Effector memory CD4-positive, alpha-beta T cell (primary cell): ENCODE measurements at places on chromosomes 7 and 10.

- DNase-seq, result no peak
- H3K27me3 ChIP-seq, result no peaks in the 10 kb centered on the region
- no peaks in the 10 kb centered on the region for H3K4me1 ChIP-seq
- H3K27ac ChIP-seq, result no peak overlapping the region
Observed at GRCh38 chr7:101545441-101546190, 83.5 kb downstream of the MYL10 start.

DNA sequence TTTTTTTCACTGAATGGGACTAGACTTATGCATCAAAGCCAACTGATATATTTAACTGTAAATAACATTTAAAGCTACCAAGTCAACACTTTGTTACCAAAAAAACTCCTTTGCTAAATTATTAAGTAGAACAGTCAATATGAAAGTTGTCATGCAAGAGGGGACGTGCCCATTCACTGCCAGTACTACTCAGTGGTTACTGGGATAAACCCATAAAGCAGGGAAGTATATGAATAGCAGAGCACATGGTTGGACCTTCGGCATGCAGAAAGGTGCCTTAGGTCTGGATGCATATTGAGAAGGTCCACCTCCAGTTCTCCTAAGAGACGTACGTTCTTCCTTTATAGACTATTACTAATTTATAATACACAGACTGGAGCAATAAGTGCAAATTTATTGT is 120.1 kb downstream of the SVOPL start:
- H3K36me3 ChIP-seq, result peaks cover 42% of the 10 kb centered on the region
- H3K4me1 ChIP-seq, result no peaks in the 10 kb centered on the region
- H3K27me3 ChIP-seq, result no peaks in the 10 kb centered on the region
- no peak overlapping the region for H3K4me3 ChIP-seq
- no peak overlapping the region for H3K27ac ChIP-seq

DNA sequence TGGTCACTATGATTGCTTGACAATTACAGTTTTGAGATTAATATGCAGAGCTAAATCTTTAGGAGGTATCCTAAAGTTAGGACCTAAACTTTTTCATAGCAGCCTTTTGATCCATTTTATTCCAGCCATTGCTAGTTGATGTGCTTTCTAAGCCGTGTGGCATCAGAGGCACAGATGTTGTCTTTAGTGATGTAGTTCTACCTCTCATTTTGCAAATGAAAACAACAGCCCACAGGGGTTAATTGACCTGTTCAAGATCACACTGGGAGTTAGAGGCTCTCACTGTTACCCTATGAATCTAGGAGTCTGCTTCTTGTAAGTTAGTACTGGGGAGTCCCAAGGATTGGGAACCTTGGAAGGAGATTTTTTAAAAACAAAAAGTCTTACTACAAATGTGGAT is 10.6 kb downstream of the AUTS2 start:
- no peak overlapping the region for H3K27ac ChIP-seq
- no peaks in the 10 kb centered on the region for H3K36me3 ChIP-seq
- no peak overlapping the region for H3K4me3 ChIP-seq
- no peak for DNase-seq
- no peaks in the 10 kb centered on the region for H3K27me3 ChIP-seq
- H3K4me1 ChIP-seq, result no peaks in the 10 kb centered on the region

- H3K4me1 ChIP-seq, result peaks cover 12% of the 10 kb centered on the region
- H3K27ac ChIP-seq, result no peak overlapping the region
- H3K4me3 ChIP-seq, result peak overlapping the region; percentile 28
- no peak for DNase-seq
Observed at GRCh38 chr7:28955356-28955717, 2.8 kb downstream of the TRIL start.

DNA sequence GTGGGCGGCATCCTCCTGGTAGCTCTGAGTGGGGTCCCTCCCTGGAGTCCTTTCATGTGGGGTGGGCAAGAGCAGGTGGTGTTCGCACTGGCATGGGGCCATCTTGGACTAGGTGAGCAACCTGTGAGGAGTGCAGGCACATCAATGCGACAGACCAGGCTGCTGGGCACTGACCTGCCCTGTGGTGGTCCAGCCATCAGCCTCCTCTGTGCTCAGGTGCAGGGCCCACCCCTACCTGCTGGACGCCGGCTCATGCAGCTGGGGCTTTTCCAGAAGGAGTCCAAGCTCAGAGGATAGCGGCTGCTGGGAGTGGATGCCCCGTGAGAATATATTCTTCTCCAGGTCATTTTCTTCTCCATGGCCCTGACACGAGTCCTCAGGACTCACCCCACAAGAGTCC is 424.4 kb downstream of the GLRX3 start:
- no peaks in the 10 kb centered on the region for H3K27me3 ChIP-seq
- H3K4me1 ChIP-seq, result no peaks in the 10 kb centered on the region
- H3K27ac ChIP-seq, result no peak overlapping the region
- DNase-seq, result no peak
- no peaks in the 10 kb centered on the region for H3K36me3 ChIP-seq

DNA sequence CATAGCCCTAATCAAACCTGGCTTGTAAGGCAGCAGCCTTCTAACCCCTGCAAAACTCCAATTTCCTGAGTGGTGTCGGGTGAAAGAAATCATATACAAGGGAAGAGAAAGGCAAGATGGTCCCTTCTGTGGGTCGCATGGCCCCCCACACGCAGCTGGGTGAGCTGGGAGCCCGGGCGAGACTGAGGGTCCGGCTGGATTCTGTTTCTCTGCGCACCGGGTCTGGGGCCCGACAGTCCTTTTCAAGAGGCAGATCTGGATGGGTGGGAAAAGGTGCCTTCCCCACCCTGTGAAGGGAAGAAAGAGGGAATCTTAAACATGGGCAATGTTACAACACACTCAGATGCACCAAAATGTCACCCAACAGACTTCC is 18.5 kb downstream of the WDR86 start:
- H3K27me3 ChIP-seq, result no peaks in the 10 kb centered on the region
- no peaks in the 10 kb centered on the region for H3K4me1 ChIP-seq
- H3K36me3 ChIP-seq, result no peaks in the 10 kb centered on the region
- no peak overlapping the region for H3K27ac ChIP-seq
- H3K4me3 ChIP-seq, result no peak overlapping the region
- no peak for DNase-seq

DNA sequence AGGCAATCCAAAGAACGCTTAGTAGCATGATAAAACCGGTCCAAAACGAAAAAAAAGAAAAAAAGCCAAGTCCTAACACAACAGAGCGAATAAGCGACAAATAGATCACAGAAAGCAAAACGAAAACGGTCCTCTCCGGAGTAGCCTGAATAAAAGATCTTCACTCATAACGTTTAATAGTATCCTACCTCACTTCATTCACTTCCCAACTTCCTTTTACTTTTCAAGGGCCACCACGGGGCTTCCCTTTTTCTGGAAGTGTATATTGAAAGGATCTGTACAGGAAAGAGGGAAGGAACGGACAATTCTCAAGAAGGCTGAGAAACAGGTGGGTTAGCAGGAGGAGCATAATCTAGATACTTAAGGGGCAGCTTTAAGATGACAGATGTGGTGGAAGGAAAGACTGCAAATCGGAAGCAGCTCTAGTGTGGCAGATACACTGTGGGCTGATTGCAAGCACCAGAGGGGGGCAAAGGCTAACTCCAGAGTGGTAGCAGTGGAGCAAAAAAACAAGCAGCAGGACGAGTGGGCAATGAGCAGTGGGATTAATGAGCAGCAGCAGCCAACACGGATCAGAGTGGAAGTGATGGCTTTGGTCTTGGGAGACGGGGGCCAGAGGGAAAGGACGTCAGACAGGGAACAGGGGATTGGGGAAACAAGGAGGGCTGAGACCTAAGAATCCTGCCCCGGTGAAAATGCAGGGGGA is 866 bp downstream of the CNOT4 start:
- DNase-seq, result no peak
- no peaks in the 10 kb centered on the region for H3K36me3 ChIP-seq
- H3K27ac ChIP-seq, result peak overlapping the region; percentile 96
- no peaks in the 10 kb centered on the region for H3K27me3 ChIP-seq

- no peaks in the 10 kb centered on the region for H3K27me3 ChIP-seq
- H3K4me3 ChIP-seq, result no peak overlapping the region
- no peak overlapping the region for H3K27ac ChIP-seq
- H3K4me1 ChIP-seq, result no peaks in the 10 kb centered on the region
Observed at GRCh38 chr7:25308906-25309705, 80.8 kb upstream of the NPVF start.

DNA sequence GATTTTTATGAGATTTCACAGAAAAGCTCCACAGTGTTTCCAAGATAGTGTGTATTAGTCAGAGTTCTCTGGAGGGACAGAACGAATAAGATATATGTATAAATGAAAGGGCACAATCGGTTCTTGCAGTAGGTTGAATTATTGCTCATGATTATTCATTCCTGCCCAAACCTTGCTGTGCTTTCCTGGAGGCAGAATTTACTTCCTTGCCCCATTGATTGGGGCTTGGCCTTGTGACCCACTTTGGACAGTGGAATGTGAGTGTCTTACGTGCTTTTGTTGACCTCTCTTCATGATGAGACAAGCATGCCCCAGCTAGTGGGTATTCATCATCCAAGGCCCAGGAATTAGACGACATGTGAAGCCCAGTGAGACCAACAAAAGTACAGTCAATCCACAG is 53.0 kb upstream of the ABCB5 start:
- no peaks in the 10 kb centered on the region for H3K27me3 ChIP-seq
- no peaks in the 10 kb centered on the region for H3K36me3 ChIP-seq
- no peak for DNase-seq
- no peaks in the 10 kb centered on the region for H3K4me1 ChIP-seq
- H3K27ac ChIP-seq, result no peak overlapping the region
- no peak overlapping the region for H3K4me3 ChIP-seq

GRCh38 chr7:25893436-25893835 is 258.6 kb upstream of the NFE2L3 start:
- no peak for DNase-seq
- H3K27ac ChIP-seq, result no peak overlapping the region
- no peaks in the 10 kb centered on the region for H3K36me3 ChIP-seq
- H3K4me1 ChIP-seq, result peaks cover 6% of the 10 kb centered on the region

- no peak for DNase-seq
- no peak overlapping the region for H3K27ac ChIP-seq
- H3K4me3 ChIP-seq, result no peak overlapping the region
- no peaks in the 10 kb centered on the region for H3K4me1 ChIP-seq
Observed at GRCh38 chr7:156019308-156019707, 207.0 kb upstream of the SHH start.

DNA sequence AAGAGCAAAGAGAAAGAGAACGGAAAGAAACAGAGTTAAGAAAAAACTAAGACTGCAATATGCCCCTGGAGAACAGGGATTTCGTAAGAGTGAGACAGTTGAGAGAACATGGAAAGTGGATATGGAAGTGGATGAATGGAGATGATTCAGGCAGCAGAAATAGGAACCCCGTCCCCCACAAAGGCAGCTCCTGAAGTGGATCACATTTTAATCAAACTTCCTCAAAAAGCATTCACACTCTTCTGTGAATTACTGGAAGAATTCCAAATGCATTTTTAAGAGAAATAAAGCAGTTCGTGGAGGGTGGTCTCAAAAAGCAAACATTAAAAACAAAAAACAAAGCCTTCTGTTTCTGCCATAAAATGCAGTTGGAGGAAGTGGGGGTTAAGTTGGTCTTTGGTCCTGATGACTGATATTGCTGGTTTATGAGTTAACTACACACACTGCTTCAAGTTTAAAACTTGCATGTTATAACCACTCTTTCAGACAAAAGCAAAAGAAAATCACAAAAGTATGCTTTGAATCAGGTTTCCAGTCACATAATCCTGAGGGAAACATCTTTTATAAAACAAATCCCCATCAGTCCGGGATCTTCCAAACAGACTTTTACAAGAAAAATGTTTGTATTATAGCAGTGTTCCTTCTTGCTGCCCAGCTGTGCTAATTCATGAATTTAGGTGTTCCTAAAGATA is 214.3 kb downstream of the FANK1 start:
- no peaks in the 10 kb centered on the region for H3K4me1 ChIP-seq
- DNase-seq, result no peak
- no peaks in the 10 kb centered on the region for H3K36me3 ChIP-seq
- no peak overlapping the region for H3K27ac ChIP-seq

GRCh38 chr10:132120734-132121510 is 55.2 kb downstream of the JAKMIP3 start:
- H3K4me3 ChIP-seq, result no peak overlapping the region
- no peak for DNase-seq
- no peak overlapping the region for H3K27ac ChIP-seq
- H3K4me1 ChIP-seq, result no peaks in the 10 kb centered on the region
- H3K27me3 ChIP-seq, result no peaks in the 10 kb centered on the region

GRCh38 chr10:3911713-3912442 is 126.9 kb upstream of the KLF6 start:
- H3K27ac ChIP-seq, result no peak overlapping the region
- no peaks in the 10 kb centered on the region for H3K27me3 ChIP-seq
- H3K4me3 ChIP-seq, result no peak overlapping the region
- no peaks in the 10 kb centered on the region for H3K36me3 ChIP-seq
